ENCODE measurements at places on chromosomes 4 and X.

GRCh38 chrX:104334971-104335370 is 80.2 kb upstream of the ESX1 start:
- no peak for DNase-seq

DNA sequence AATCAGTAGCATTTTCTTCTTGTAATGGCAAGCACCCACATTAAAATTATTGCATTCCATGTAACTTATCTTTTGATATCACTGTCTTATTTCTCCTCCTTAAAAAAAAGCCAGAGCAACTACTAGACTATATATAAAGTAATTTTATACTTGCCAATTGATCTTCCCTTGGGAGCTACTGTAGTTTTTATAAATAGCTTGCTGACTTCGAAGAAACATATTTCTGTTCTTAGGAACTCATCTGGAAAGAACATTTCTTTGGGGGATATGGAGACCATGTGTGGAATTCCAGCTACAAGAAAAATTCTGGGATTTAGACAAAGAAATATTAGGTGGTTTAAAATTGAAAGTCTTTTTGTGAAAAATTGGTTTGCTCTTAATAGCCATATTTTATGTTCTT is 94.9 kb downstream of the BMPR1B start:
- peak; percentile 7 for DNase-seq

- DNase-seq: no peak
Measured at GRCh38 chr4:7424553-7425111, 10.1 kb downstream of the PSAPL1 start.

DNA sequence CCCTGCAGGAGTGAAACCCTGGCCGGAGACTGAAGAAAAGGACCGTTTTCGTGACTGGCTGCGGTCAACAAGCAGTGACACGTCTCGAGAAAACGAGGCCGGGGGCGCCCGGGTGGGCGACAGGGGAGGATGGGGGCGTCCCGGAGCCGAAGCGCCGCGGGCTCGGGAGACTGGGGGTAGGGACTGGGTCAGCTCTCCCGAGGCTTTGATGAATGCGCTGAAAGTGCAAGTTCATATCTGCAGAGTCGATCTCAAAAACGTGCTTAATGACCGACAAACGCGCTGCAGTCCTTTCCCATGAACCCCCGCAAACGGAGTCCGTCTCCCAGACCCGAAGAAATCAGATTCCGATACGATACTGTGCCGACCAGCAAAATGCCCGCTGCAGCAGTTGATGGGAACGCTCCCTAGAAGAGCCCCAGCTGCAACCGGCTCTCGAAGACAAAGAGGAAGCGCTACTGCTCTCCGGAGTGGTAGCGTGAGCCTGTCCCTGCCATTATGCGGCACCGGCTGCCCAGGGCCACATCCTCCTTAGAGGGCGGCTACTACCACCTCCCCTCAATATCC is 806 bp upstream of the CD99L2 start:
- peak; percentile 15 for DNase-seq

GRCh38 chrX:27775984-27776383 is 31.8 kb upstream of the MAGEB10 start:
- no peak for DNase-seq

- DNase-seq: no peak
Measured at GRCh38 chrX:123626962-123627361, 105.9 kb downstream of the THOC2 start.

DNA sequence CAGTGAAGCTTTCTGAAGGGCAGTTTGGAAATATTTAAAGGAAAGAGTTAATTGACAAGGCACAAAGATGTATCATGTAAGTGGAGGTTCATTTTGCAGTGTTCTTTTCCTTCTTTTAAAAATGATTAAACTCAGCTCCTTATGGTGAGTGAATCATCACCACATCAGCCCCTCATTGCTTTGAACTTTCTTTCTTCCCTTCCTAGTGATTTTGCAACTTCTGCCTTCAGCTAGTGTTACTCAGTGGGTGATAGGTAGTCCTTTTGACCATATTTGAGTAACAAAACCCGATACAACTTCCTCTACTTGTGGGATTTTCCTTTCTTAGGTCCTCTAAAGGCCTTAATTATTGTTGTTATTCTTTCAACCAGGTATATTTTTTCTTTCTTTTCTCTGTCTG is 8.2 kb downstream of the ZCCHC4 start:
- DNase-seq: peak; percentile 77

- peak; percentile 71 for DNase-seq
Measured at GRCh38 chr4:185865901-185866328, 53.9 kb upstream of the SORBS2 start.

Measured in cardiac fibroblast (primary cell).